ENCODE measurements at places on chromosomes 3 and 15.

DNA sequence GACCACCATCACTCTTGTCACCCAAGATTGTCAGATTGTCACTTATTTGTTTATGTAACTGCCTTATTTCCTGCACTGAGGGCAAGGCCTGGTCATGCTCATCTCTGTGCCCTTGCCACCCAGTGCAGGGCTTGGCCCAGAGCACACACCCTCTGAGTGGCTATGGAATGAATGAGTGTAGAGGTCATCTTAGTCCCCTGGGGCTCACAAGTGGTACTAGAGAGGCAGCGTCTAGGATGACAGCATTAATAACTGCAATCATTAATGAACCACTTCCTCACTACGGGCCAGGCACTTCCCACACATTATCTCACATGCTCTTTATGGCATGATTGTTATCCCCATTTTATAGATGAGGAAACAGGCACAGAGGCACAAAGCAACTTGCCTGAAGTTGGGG is 117.0 kb downstream of the SMAD6 start:
- no peak for DNase-seq

DNA sequence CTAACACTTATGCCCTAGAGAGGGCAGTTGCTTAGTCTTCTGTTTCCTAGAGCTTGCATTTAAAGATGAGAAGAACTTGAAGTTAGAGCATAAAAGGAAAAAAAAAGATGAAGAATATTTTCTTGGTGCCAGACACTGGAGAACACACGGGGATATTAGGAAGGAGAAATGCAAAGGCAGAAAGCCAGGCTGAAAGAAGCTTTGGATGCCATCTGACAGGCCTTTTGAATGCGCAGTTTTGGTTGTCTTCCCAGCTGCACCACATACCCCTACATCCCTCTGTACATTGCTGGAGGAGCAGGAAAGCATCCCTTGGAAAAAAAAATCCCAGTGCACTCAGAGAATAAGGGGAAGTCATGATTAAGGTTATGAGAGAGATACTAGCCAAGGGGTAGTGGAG is 378.9 kb downstream of the GAP43 start:
- DNase-seq: no peak

- DNase-seq: no peak
These were observed 32.3 kb downstream of the SLCO3A1 start for GRCh38 chr15:91885714-91886270.

DNA sequence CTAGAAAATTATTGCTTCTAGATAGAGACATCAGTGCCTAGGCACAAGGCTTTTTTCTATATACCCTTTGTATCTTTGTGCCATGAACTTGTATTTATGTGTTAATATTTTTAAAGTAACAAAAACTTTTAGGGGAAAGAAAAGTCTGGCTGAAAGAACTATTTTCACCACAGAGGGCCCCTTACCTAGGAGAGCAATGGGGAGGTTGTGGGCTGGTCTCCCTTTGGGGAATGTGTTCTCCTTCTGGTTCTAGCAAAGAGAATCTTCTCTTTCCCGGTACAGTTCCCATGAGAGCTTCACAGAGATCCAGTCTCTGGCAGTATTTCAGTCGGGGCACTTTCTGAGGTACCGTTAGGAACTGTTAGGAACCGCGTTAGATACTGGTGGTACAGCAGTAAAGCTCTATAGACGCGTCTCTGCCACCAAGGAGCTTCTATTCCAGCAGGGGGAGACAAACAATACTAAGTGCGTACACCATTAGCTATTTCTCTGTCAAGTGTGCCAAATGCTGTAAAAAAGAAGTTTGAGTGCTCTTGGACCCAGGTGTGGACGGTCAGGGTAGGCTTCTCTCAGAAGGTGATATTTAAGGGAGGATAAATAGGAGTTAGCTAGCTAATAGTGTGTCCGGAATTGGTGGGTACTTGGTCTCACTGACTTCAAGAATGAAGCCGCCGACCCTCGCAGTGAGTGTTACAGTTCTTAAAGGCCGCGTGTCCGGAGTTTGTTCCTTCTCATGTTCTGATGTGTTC is 4.6 kb upstream of the EPB42 start:
- DNase-seq: no peak

DNA sequence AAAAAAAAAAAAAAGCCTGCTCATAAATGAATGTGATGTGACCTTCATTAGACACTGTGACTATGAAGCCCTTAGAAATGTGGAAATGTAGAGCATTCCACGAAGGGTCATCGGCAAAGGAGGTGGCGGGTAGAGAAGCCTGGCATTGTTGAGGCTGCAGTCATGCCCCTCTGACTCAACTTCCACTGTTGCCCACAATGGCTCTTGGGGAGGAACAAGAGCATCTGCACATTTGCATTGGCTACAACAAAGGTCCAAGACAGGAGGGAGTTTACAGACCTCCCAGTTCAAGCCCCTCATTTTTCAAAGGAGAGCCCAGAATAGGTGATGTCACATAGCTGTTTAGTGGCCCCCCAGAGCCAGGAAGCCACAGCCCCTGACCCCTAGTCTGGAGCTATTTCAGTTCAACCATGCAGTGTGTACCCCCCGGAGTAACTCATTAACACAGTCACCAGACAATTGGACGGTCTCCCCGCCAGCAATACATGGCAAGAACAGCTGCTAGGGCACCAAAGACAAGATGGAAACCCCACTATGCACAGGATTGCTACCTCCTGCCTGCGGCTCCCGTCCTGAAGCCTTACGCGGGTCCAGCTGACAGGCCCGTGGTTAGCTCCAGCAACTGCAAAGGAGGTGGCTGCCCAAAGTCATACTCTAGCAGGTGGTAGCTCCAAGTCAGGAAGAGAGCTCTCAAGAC is 56.2 kb downstream of the SH3BP5 start:
- no peak for DNase-seq

GRCh38 chr15:31060429-31061140 is 40.9 kb downstream of the TRPM1 start:
- DNase-seq: no peak

DNA sequence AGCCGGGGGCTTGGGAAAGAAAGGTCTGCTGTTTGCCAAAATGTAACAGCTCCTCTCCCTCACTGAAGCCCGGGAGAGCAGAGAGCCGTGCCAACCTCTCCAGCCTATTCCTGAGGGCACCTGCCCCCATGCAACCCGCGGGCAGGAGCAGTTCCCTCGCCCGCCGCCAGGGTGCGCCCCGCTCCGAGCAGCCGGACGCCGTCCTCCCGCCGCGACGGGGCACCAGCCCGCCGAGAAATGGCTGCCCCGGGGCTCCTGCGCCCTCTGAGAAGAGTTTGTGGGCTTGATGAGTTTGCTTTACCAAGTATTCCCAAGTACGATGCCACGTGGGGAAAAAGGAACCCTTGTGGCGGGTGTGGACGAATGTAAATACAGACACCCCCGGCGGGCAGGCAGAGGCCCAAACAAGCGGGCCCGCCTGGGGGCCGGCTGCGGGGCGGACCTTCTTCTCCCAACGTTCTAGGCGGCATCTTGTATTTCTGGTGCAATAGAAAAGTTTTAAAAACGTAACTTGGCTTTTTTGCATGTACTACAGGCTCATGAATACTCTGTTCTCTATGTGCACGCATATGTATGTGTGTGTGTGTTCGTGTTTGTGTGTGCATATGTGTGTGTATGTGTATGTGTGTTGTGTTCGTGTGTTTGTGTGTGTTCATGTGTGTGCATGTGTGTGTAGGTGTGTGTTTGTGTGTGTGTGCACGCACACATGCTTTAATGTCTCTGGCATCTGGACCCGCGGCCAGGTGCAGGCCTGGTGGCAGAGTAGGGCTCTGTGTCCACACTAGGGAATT is 162.9 kb downstream of the CHSY1 start:
- no peak for DNase-seq

DNA sequence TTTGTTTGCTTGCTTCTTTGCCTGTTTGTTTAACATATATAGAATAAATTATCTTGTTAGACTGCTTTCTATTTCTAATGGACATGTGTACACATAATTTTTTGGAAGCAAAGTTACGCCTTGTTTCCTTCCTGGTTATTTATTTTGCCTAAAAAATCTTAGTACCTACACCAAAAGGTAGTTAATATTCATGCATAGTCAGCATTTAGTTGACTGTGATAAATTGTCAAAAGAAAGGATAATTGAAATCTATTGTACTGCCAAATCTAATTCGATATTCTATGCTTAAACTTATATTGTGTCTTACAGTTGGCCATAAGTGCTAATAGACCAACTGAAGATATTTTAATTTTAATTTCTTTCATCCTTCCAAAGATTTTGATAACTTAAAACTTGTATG is 233.9 kb upstream of the ARL6 start:
- no peak for DNase-seq

GRCh38 chr15:26098801-26099200 is 235.7 kb upstream of the ATP10A start:
- DNase-seq: no peak

DNA sequence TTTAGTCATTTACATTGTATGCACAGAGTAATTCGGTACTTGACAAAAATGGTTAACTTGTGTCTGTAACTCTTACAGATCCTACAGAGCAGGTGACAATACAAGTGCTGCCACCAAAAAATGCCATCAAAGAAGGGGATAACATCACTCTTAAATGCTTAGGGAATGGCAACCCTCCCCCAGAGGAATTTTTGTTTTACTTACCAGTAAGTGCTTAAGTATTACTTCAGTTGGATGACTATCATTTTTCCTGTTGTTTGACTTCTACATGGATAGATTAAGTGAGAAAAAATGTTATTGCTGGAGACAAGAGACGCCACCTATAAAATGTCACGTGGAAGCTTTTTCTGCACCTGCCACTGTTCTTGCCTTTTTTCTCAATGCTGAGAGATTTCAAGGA is 173.2 kb downstream of the ALCAM start:
- DNase-seq: no peak

DNA sequence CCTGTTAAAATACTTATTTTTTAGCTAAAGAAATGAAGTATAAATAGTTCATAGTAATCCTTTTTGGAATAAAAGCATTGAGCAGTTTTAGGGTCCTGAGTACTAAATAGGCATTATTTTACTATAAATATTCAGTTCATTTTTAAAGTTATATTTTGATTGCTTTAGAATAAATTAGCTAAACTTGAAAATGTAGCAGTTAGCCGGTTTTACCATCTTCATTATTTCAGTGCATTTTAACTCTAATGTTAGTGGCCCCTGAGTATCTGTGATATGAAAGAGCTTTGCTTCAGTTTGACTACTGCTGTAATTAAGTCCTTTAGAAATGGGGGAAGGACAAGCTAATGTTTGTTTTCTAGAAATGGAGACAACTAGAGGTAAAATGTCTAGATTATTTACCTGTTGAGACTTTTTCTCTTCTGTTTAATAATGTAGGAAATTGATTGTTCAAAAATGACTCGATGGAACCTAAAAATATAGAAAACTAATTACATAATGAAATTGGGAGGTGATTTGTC is 3.6 kb downstream of the SMC4 start:
- no peak for DNase-seq

DNA sequence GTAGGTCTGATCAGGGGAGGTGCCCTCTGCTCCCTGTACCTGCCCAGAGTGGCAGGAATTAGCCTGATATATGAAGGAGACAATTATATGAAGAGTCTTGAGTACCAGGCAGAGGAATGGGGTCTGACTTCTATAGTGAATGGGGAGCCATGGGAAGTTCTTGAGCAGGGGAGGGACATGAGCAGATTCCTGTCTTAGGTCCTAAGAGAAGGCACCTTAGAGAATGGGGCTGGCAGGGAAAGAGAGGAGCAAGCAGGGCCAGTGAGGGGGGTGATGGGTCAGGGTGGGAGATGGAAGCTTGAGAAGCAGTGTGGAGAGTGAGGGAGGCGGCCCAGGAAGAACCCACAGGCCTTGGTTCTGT is 12.4 kb downstream of the CD276 start:
- no peak for DNase-seq

GRCh38 chr3:50237133-50237651 is 1.2 kb downstream of the GNAI2 start:
- no peak for DNase-seq

DNA sequence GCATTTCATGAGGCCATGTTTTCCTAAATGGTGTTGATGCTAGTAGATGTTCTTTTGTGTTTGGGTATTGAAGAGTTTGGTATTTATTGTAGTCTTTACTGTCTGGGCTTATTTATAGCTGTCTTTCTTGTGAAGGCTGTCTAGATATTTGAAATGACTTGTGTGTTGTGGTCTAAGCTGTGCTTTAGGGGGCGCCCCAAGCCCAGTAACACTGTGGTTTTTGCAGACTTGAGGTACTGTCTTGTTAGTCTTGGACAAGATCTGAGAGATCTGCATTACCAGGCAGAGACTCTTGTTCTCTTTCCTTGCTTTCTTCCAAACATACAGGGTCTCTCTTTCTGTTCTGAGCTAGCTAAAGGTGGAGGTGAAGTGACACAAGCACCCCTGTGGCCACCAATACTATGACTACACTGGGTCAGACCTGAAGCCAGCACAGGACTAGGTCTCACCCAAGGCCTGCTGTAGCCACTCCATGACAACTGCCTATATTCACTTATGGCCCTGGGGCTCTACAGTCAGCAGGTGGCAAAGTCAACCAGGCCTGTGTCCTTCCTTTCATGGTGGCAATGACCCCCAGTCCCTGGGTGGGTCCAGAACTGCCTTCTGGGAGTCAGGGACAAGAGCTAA is 152.1 kb upstream of the TBC1D5 start:
- no peak for DNase-seq

GRCh38 chr15:70486012-70486411 is 277.3 kb downstream of the UACA start:
- DNase-seq: no peak

- DNase-seq: no peak
These were observed 80.5 kb downstream of the NPAP1 start for GRCh38 chr15:24756101-24756500.

DNA sequence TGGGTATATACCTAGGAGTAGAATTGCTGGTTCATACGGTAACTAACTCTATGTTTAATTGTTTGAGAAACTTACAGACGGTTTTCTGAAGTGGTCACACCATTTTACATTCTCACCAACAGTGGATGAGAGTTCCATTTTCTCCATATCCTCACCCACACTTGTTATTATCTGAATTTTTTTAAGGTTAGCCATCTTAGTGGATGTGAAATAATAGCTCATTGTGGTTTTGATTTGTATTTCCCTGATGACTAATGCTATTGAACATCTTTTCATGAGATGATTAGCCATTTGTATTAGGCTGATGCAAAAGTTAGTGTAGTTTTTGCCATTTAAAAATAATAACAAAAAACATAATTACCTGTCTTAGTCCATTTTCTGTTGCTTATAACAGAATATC is 18.6 kb downstream of the CSTA start:
- DNase-seq: no peak

DNA sequence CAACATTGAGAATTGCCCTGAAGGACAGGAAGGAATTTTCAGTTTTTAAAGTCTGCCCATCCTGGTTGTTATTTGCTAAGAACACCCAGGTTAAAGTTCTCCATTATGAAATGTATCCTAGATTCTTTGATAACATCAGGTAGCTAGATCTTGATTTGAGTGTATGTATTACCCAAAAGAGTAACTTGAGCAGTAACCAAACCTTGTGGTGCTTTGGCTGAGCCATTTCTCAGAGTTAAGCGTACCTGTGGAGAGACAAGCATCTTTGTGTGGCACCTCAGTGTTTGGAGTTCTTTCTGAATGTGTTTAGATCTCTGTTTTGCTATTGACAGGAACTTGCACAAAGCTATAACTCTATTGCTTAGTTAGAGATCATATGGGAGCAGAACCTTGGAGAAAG is 20.4 kb downstream of the CEP97 start:
- DNase-seq: no peak

- no peak for DNase-seq
These were observed 1.5 kb downstream of the CHSY1 start for GRCh38 chr15:101250341-101250831.

Data from cortex of kidney (tissue), 1 donor.